ENCODE measurements at places on chromosomes 5 and 9. TPM values are rescaled to one million over a fixed set of nuclear protein-coding genes. Genes with fewer than 3 reads are reported as not detected.

DNA sequence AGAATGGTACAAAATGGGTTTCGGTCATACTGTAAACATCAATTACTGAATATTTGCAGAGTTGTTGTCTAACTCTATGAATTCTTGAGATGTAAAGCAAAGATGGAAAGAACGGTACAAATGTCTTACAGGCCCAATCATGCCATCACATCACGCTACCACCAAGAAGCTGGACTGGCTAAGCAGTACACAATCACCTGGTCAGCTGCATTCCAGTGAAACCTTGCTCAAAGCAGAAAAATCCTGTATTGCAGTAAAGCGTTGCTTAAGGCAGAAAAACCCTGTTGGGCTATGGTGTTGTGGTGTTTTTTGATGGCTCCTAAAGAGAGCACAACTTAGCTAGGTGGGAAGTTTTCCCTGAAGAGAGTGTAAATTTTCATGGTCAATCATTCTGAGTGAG is 112.6 kb upstream of the RASA1 start:
- DNase-seq: no peak

DNA sequence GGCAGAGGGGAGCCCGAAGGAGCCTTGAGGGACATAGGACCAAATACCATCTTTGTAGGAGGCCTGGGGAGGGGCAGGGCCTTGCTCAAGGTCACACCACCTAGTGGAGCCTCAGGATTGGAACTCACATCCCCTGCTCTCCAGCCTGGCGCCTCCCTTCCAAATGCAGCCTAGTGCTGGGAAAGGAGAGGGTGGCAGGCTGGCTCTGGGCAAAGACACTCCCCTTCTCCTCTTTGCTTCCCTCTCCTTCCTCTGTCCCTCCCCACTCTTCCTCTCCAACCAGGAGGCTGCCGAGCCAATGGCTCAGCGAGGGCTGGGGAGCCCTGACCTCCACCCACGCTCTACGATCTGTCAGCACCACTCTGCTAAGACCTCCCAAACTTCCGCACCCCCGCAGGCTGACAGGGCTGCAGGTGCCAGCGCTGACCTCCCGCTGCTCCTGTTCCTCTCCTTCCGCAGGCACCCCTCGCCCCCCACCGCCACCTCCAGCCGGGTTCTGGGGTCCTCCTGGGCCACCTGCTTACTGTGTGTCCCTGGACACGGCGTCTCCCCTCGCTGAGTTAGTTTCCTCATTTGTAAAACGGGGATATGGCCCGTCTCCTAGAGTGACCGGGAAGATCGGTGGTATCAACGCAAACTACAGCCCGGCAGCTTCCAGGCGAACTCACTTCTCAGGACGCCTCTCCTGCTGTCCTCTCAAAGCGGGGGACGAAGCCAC is 52.9 kb downstream of the C9orf50 start:
- DNase-seq: no peak

The TAF7 gene
- 56.6 TPM for total RNA-seq

- no peak for DNase-seq
Observed at GRCh38 chr5:133932441-133933168, 35.8 kb downstream of the C5orf15 start.

The CCDC187 gene
- 9.0 TPM for total RNA-seq

DNA sequence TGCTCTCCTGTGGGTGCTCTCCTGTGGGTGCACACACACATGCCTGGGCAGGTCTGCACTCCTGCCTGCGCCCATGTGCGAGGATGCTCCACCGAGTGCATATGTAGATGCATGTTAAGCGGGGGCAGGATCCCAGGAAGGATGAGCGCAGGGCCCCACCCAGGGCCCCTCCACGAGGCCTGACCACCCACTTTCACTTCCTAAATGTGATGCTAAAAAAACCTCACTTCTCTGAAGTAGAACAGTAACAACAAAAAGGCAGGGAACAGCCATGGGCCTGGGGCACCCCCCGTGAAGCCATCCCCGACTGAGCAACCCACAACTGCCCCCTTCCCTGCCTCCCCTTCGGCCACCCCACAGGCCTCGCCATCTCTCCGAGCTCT is 48.2 kb upstream of the SARDH start:
- DNase-seq: no peak

DNA sequence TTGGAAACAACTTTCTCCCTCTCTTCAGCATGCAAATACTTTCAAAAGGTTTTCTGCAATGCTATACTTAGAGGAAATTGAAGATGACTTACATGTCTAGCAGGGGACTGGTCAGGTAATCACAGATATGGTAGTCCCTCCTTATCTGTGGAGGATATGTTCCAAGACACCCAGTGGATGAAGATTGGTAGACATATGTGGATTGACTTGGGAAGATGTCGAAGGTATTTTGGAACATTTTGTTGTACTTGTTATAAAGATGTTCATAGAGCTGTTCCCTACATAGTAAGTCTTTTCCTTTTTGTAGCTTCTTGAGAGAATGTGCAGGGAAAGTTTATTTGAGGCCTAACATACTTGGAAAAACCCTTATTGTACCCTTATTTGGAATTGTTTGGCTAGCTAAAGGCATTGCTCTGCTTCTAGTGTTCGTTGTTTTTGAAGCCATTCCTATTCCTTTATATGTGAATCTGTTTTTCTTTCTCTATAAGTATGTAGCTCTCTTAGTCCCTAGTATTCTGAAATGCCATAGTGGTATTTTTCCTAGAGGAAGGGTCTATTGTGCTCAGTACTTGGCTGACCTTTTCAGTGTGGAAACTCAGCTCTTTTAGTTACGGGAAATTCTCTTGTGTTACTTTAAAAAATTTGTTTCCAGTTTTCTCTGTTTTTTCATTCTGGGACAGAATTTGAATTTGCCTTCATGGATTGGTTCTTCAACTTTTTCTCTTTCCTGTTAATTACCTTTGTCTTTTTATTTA is 25.7 kb downstream of the GPR151 start:
- no peak for DNase-seq

DNA sequence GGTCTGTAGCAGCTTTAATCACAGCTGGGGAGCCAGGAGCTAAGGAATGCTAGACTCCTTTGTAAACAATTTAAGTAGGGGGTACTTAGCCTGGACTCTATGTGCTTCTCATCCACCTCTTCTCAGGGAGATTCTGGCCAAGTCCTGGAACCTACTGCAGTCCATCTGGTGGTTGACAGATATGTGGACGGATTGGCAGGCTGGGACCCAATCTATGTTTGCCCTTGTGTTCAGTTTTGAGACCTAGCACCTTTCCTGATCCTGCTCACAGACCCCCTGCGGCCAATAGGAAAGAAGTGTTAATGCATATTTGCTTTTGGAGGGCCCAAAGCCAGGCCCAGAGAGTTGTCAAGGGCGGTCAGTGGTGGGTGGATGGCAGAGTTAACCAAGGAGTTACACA is 6.4 kb downstream of the SLC22A5 start:
- no peak for DNase-seq

DNA sequence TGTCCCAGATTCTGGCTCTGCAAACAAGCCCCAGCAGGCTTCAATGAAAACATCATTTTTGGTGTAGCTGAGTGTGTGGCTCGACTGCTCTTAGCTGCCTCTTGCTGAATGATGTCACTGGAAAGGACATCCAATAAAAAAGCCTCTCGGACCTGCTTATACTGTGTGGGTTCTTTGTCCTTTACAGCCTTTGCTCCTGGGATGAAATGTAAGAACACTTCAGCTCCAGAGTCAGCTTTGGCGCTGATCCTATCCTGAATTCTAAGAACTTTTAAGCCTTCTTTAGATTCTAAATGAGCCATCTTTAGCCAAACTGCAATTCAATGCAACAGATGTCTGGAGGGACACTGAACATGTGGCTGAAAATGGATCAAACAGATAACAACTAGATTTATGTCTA is 404.6 kb upstream of the C9orf72 start:
- no peak for DNase-seq

DNA sequence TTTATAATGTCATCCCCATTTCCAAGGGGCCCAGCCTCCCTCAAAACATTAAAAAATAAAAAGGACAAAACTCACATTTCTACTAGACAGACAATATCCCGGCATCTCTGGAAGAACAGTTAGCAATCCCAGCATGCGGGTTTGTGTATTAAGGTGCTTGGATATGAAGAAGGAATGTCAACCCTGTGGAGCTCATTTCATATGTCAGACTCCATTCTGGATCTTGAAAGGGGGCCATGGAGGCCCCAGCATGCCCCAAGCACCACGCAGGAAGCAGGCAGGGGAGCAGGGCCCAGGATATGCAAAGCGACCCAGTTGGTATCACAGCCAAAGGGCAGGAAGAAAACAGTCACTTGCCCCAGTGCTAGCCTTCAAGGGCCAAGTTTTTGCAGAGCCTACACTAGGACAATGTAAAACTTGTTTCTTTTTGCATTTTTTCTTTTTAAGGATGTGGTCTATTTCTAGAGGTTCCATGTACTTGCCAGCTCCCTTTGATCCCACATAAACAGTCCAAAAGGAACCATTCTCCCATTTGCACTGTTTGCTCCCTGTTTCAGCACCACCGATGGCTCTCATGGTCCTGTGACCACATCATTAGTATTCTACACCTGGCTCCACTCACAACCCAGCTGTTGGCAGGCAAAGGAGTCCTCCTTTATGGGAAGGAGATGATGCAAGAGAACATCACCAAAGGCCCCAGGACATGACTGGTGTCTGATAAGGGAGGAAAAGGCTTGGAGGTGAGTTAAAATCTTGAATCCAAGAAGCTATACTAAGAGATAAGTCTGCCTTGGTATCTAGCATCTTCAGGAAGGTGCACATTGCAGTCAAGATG is 58.3 kb downstream of the FGF1 start:
- no peak for DNase-seq

- no peak for DNase-seq
Observed at GRCh38 chr9:124522121-124523098, 15.2 kb upstream of the NR5A1 start.

The CLTB gene
- 66.1 TPM for total RNA-seq

DNA sequence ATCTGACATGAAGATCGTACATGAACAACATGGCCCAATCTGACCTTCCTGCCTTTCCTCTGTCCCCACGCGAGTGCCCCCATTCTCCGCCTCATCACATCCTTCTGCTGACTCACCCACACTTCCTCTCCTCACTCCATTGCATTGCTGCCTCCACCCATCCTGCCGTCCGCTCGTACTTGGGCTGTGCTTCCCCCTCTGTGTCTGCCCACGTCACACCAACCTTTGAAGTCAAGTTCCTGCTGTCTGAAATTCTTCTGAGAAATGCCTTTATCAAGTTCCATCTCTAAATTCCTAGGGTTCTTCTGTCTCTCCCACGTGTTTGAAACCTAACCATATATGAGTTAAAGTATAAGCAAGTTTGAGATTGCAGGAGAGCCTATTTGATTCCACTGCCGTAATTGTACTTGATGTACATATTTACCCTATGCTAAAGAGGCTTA is 18.0 kb upstream of the STARD4 start:
- DNase-seq: peak; percentile 62

GRCh38 chr5:172785429-172786088 is 14.6 kb upstream of the DUSP1 start:
- DNase-seq: no peak

DNA sequence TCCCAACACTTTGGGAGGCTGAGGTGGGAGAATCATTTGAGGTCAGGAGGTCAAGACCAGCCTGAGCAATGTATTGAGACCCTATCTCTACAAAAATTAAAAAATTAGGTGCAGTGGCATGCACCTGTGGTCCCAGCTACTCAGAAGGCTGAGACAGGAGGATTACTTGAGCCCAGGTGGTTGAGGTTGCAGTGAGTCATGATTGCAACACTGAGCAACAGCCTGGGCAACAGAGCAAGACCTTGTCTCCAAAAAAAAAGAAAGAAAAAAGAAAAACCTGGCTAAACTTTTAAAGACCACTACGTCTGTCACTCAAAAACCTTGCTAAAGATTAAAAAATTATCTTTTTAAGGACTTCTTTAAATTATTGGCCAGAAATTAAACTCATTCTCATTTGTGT is 59.8 kb upstream of the ABCA1 start:
- no peak for DNase-seq

The OBP2A gene
- total RNA-seq: not detected

- no peak for DNase-seq
Observed at GRCh38 chr5:95374061-95374460, 17.1 kb upstream of the FAM81B start.

DNA sequence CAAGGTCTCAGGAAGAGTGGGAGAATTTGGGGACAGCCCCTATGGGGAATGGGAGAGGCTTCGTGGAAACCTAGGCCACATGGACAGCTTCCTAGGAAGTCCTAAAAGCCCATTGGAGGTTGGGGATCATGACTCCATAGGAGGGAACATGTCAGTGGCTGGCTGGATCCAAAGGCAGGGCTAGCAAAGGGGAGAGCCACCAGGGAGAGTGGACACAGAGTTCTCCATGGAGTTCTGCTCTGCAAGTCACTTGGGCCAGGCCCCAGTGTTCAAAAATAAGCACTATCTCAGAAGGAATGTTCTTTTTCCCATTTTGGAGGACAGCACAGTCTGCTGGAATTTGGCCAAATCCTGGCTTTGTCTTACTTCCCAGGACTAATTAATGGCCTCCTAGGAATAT is 140.6 kb upstream of the RAD23B start:
- DNase-seq: no peak

The CCL27 gene
- 0.68 TPM for total RNA-seq

DNA sequence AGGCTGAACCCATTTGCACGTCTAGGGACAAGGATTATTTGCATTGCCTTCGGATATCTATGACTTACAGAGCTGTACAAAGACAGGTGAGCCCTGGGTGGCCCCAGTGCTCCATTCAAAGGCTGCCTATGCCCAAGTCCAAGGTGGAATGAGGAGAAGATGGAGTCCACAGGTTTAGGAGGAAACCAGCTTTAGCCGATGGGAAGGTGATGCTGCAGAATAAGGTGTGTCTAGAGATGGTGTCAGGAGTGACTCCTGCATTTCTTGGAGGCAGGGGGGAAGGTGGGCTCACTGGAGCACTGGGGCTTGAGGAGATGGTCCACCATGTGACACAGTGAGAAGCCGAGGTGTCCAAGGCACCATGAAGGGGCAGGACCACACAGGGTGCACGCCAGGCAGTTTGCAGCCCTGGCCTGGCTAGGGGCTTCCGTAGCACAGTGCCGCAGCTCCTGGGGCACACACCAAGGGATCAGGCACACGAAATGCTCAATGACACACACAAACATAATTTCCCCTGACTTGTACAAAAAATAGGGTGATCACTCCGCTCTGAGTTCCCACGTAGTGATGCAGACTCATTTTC is 32.1 kb downstream of the SEMA4D start:
- DNase-seq: no peak

The HDHD3 gene
- total RNA-seq: 39.2 TPM

- DNase-seq: no peak
Observed at GRCh38 chr5:119287547-119288111, 68.2 kb upstream of the TNFAIP8 start.

GRCh38 chr9:137744632-137745183 is 125.9 kb downstream of the EHMT1 start:
- no peak for DNase-seq

The MSX2 gene
- total RNA-seq: 29.5 TPM

DNA sequence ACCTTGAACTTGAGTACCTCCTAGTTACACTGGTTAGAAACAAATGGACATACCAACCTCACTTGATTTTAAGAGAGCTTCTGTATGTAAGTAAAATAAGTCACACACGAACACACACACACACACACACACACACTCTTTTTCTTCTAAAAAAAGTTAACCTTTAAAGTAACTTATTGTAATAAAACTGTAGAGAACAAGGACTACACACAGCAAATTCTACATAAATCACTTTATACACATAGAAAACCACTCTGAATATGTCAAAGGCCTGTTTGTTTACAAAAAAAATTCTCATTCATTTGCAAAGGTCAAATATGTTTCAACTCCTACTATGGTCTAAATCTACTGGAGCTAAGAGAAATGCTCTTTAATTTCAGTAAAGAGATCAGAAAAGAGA is 29.1 kb downstream of the GIN1 start:
- no peak for DNase-seq

GRCh38 chr9:120755810-120756434 is 37.3 kb downstream of the FBXW2 start:
- peak; percentile 64 for DNase-seq

The UCK1 gene
- 20.4 TPM for total RNA-seq

Measured in ureter (tissue), 1 donor.